ENCODE measurements at places on chromosomes 2 and 18.

GRCh38 chr2:221724631-221725203, 152.6 kb upstream of the EPHA4 start:
- DNase-seq: no peak

DNA sequence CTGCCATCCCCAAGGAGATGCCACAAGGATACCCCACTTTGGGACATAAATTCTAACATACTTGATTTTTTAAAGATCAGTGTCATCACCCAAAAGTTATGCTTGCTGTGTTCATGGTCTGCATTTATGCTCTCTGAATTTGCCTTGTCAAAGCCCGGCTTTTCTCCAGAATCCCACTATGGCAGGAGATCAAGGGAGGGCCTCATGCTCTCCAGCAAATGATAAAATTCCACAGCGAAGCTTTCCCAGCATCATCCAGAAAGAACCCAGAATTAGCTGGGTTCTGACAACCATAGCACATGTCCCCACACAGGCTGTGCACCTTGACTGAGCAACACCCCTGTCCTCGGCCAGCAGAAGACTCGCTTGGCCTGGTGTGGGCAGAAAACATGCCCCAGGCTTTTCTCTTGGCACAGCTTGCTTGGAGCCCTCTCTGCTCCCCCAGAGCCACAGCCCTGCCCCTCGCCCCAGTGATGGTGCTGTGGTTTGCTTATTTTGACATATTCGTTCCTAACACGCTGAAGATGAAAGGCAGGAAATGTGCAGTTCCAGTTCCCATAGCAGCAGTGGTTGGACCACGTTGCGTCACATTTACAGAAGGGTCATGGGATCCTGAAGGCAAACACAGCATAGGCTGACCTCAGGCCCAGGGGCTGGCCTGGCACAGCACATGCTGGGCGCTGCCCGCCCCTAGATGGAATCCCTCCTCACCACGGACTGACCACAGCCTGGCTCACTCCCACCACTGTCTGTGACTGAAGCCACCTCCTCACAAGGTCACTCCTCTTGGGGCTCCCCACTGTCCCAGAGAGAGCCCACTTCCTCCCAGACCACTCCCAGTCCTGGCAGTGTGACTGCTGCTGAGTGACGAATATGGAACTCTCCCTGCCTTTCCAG, 14.1 kb upstream of the CHRNA1 start:
- DNase-seq: no peak

DNA sequence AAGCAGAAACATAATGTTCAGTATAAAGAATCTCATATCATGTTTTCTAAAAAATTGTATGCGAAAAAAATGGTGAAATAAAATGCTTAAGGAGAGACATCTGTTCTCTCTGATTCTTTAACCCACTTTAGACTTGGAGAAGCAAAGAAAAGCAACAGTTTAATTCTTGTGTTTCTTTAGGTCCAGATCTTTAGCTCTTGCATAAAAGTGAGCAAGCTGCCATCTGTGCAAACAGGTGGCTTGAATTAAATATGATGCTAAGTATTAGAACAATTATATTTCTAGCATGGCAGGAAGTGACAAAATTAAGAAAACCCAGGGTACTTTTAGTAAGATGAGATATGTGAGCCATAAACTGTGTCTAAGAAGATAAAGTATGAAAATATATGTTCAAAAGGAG, 1038.3 kb downstream of the DPP10 start:
- no peak for DNase-seq

GRCh38 chr2:163641986-163642385, 93.8 kb downstream of the FIGN start:
- no peak for DNase-seq

DNA sequence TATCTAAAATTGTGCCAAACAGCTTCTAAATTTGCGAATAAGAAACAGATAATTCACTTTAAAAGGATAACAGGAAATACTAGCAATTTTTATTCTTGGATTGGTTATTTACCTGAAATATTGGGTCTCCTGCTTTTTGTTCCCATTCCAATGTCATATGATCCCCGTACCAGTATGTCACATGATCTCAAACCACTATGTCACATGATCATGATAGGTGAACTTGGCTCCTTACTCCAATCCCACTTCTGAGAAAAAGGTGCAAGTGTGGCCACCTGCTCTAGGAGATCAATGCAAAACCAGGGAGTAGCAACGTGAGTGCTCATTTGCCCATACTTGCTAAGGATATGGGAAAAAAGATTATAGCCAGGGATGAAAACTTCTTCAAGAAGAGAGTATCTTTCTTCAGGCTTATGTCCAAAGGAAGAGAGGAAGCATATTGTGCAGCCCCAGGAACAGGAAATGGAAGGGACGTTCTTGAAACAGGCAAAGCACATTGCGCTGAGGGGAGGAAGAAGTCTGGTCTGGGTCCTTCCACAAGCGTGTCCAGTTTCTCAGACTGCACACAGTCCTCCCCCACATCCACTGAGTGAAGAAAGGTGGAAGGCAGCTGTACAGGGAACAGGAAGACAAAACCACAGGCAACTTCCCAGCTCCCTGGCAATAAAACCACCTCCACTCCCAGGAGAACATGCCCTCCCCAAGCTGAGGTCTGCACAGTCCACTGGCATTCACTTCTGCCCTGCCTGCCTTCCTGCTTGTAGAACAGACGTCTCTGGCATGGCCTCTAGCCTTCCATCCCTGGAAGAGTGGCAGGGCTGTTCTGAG, at the start of gene LYG2:
Gene LYG2, minus strand, starts transcription at position 176 of the 828 bp plus-strand sequence. CDS start 1,406 bp downstream, outside the sequence.
- no peak for DNase-seq

GRCh38 chr2:47651296-47651695, 131.6 kb upstream of the MSH6 start:
- DNase-seq: no peak

DNA sequence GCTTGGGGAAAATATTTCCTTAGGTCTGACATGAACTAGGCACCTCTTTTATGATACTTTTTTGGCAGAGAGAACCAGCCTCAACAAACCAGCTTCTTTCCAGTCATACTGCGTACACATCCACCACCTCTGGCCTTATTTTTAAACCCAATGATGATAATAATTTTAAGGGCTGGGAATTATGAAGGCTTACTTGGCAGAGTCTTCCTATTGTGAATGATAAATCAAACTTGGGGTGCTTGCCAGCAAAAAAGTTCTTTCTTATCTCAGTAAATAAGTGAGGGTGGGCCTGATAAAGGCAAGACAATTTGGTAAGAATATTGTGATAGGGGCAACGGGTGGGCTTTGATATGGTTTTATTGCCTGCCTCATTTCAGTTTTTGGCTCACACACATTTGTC, 1230.2 kb upstream of the ZEB2 start:
- DNase-seq: no peak

GRCh38 chr18:74065366-74065765, 82.3 kb downstream of the FBXO15 start:
- DNase-seq: no peak

DNA sequence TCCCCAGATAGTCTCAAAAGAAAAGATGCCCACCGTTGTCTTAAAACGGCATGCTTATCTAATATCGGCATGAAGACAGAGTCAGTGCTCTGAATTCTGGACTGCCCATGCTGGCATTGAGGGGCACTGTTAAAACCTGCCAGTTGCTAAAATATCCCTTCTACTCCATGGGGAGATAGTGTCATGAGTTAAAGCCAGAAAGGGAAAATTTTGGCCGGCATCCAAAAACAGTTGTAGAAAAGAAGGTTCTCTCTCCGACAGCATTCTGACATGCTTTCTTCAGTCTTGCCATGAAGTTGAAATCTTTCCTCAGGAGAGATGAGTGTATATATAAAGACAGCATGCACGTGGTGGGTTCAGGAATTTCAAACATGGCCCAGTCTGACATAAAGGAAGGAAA, 401.3 kb upstream of the PIK3C3 start:
- no peak for DNase-seq

DNA sequence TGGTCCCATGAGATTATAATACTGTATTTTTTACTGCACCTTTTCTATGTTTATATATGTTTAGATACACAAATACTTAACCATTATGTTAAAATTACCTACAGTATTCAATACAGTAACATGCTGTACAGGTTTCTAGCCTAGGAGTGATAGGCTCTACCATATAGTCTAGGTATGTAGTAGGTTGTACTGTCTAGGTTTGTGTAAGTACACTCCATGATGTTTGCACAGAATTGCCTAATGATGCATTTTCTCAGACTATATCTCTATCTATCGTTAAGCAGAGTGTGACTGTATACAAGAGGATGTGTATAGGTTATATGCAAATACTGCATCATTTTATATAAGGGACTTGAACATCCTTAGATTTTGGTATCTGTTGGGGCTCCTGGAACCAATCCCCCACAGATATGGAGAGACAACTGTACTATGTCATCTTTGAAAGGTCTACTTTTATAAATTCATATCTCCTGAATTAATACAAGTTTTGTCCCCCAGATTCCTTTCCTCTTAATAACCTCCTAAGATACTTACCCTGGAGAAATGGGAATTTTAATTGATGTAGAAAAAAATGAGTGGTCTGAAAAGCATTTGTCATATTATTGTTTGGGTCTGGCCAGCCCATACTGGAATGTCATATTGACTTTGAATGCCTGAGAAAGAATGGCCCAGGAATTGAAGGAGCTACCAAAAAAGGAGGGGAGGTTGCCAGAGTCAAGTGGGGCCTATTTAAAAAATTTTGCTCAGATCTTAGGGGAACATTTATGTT, 36.6 kb downstream of the EHBP1 start:
- DNase-seq: no peak

- no peak for DNase-seq
Observed at GRCh38 chr2:39304200-39304599, 60.4 kb upstream of the CDKL4 start.

GRCh38 chr2:19744456-19745199, 157.2 kb downstream of the TTC32 start:
- no peak for DNase-seq

DNA sequence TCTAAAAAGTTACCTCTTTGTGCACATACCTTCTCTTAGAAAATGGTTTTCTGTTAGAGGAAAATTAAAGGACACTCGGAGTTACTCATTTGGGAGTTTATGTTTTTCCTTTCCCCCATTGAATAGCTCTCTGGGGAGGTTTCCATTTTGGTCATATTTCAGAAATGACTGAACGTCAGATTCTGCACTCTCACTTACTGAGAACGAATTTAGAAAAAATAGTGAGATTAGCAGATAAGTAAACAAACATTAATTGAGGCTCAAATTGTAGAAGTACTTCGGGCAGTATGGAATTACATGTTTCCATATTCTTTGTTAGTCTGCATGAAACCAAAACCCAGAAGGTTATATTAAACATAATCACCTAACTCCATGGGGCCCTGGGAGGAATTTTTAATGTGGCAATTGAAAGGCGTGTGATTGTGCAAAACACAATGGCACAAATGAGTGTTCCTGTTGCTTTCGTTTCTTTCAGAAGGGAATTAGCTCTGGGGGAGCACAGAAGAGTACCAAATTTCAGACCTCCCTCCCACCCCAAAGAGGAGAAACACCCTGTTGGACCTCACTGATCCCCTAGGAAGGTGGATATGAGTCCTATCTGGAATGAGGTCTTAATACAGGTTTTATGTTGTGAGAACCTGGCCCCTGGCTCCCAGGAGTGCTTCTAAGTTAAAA, 212.3 kb downstream of the BCL2 start:
- DNase-seq: no peak

- DNase-seq: no peak
Observed at GRCh38 chr2:58767828-58768714, 526.9 kb upstream of the FANCL start.

DNA sequence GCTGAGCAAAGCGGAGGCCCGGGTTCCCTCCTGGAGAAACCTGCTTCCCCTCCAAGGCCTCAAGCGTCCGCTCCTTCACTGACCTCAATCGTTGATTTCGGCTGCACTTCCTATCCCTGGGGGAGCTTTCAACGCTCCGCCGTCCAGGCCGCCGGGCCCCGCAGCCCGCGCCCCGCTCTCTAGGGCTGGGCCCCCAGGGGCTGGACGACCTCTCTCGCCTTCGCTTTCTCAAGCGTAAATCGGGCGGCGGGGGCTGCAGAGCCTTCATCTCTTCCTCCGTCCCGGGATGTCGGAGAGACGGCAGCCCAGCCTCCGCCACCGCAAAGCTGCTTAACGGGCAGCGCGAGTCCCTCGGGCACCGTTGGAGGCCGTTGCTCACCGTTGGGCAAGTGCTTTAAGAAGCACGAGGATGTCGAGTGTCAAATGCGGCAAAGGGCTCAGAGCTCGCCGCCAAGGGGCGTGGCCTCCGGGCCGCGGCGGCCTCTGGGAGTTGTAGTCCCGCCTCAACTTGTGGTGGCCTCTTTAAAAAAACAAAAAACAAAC, 8.5 kb downstream of the HES6 start:
- DNase-seq: peak; percentile 76

DNA sequence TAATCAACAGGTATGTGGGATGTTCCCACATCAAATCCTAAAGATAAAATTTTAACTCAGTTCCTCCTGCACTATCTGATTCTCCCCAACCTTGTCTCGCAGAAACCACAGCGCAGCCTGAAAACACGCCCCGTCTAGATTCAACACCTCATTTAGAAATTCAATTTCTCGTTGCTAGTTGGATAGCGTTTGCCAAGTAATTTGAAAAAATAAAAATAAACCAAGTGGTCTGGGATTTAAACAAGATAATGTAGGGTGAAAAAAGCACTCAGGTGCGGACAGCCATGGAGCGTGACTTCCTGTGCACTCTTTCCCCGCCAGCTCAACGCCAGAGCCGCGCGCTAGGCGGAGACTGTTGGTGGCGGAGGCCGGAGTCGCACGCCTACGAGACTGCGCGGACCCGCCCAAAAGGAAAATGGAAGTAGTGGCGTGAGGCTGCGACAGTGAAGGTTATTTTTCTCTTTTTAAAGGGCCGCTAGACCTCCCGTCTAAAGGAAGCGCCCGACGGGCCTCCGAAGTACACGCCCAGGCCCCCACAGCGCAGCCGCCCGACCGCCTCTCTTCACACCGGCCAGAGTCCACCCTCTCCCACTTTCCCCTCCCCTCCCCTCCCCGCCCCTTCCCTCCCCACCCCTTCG, 615 bp upstream of the CCNT2 start:
- DNase-seq: peak; percentile 29

DNA sequence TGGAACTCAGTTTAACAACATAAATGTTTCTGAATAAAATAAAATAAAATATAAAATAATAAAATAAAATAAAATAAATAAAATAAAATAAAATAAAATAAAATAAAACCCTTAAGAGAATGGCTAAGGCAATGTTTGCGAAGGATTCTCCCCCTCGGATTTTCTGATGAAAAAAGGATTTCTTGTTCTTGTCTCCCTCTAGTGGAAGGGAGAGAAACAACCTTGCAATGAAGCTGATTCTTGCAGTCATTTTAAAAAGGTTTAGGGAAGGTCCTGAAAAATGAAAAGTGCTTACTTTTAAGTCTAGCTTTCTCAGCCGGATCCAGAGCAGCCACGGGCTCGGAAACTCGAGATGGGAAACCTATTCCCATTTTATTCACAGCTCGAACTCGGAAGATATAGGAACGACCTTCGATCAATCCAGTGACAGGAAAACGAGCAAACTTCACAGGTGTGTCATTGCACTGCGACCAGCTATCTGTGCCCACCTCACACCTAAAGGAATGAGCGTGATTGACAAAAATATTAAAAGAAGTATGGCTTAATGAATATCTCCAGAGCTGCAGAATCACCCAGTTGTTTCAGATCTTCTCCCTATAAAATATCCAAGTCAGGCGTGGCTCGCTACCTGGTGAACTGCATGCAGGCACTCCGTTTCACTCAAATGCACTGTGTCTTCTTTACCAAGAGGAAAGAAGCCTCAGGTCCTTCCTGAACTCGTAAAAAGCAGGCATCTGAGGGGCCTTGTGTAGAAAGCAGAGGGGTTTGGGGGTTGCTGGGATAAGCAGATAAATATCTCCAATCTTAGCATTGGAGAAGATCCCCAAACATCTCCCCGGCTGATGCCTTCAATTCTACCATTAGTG, 68.1 kb downstream of the MYOM1 start:
- DNase-seq: peak; percentile 44

GRCh38 chr2:143623231-143623908, 494.2 kb downstream of the ARHGAP15 start:
- no peak for DNase-seq

GRCh38 chr2:159776321-159776720, 21.7 kb downstream of the CD302 start:
- DNase-seq: no peak
